ENCODE measurements at places on chromosomes 4 and X. TPM values are rescaled to one million over a fixed set of nuclear protein-coding genes. Genes with fewer than 3 reads are reported as not detected.

DNA sequence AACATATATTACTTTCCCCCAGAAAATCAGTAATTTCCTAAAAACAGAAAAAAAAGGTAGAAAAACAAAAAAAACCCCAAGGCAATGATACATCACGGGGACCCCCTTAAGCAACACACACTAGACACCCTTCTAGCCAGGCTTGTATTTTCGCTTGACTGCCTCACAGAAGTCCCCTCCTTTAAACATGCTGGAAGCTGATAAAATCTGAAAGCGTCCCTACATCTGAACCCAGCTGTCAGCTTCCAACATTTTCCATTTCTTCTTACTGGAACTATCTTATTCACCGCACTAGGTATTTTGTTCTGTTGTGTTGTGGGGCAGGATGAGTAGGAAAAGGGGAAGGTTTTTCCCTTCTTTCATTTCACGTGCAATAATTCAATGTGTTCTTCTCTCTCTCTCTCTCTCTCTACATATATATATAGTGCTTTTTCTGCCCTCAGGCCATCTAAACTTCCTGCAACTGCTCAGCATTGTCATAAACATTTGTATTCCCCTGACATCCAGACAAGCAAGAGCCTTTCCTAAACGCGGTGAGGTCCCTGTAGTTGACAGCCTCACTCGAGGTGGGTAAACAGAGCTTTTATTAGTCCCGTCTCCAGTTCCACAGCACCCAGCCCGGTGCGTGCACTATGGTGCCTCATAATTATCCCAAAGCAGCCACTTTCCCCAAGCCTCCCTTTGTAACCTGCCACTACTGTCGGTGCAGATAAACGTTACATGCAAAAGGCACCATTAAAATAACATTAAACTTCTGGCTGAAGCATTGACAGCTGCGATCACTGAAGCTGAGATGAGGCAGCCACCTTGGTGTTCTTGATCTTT is 82.5 kb downstream of the GATB start:
- no peak for DNase-seq

DNA sequence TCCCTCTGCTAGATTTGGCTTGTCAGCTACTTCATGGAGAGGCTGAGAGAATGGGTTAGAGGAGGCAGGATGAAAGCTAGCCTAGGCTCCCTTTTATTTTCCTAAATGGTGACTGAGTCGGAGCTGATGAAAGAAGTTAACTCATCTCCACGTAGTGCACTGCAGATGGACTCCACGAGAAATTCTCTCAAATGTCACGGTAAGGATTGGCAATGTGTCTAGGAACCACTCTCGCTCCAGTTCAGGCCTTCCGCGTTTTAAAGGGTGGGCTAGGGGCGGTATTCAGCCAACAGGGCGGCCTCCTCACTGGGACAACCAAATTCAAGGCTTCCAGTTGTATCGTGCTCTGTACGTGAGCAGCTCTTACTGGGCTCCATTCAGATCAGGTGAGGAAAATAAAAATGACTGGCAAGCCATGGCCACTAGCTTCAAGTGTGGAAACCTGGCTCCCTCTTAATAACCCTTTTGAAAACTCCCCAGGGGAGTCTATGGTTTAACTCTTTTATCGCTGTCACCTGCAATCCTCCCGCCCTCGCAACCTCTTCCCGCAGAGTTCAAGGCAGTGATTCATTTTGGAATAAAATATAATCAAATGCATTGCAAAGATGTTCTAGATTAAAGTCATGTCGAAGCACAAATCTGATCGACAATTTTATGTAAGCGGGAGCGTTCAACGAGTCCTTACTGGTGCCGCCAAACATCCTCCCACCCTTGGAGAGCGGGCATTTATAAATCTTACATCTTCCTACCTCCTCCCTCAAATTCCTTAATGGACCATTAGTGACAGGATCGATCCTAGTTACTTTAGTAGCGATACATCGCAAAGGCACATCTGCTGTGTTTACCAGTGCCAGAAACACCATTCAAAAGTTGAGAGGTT is 1.2 kb downstream of the SPOCK3 start:
- DNase-seq = no peak

DNA sequence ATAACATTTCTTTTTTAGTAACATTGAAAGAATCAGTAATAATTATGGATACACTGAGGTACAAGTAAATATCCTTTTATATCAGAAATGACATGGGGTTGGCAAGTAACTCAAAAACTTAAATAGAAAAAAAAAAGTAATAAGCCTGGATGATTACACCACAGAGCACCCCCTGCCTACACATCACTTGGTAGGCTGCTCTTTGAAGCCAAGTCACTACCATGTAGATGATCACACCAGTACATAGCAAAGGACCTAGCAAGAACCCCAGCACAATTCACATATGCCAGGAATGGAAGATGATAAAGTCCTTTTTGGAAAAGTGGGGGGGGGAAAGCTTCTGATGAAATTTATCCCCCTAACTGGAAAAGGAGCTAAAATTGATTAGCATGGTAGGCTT is 56.9 kb downstream of the METTL14 start:
- DNase-seq = no peak

GRCh38 chr4:19379191-19379708 is 872.5 kb upstream of the SLIT2 start:
- no peak for DNase-seq

GRCh38 chr4:2804449-2804972 is 11.6 kb downstream of the SH3BP2 start:
- no peak for DNase-seq

LRPAP1 gene
- total RNA-seq = 175 TPM

TRPC3 gene
- total RNA-seq = not detected

HS6ST2 gene
- 0.19 TPM for total RNA-seq

CFAP47 gene
- total RNA-seq = not detected

SPP1 gene
- total RNA-seq = 11.6 TPM
